ENCODE measurements at places on chromosomes 7 and 10.

GRCh38 chr7:27191161-27191731 lies 6.2 kb upstream of the HOXA11 start:
- DNase-seq, result no peak

DNA sequence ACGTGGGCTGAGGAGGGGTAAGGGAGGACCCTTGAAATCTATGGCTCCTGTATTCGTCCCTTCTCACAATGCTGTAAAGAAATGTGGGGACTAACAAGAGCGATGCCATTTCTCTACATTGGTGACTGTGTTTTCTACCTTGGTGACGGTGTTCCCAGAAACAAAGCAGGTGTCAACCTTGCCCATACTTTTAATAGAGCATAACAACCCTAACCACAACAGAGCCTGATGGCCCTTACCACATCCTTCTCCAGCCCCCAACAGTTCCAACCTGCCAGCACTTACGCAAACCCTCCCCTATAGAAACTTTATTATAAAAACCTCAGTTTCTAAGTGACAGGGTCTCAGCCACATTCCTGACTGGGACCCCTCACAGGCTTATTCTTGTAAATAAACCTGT lies 28.2 kb upstream of the ADCYAP1R1 start:
- no peak for DNase-seq

DNA sequence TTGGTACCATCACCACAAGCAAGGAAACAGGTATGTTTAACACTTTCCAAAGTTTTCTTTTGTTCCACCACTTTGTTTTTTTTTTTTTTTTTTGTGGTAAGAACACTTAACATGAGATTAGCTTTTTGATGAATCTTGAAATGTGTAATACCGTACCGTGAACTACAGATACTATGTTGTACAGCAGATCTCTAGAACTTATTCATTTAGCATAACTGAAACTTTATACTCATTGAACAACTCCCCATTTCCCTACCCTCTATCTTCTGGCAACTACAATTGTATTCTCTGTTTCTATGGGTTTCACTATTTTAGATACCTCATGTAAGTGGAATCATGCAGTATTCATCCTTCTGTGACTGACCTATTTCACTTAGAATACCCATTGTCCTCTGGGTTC lies 162.7 kb upstream of the ITGB1 start:
- no peak for DNase-seq

DNA sequence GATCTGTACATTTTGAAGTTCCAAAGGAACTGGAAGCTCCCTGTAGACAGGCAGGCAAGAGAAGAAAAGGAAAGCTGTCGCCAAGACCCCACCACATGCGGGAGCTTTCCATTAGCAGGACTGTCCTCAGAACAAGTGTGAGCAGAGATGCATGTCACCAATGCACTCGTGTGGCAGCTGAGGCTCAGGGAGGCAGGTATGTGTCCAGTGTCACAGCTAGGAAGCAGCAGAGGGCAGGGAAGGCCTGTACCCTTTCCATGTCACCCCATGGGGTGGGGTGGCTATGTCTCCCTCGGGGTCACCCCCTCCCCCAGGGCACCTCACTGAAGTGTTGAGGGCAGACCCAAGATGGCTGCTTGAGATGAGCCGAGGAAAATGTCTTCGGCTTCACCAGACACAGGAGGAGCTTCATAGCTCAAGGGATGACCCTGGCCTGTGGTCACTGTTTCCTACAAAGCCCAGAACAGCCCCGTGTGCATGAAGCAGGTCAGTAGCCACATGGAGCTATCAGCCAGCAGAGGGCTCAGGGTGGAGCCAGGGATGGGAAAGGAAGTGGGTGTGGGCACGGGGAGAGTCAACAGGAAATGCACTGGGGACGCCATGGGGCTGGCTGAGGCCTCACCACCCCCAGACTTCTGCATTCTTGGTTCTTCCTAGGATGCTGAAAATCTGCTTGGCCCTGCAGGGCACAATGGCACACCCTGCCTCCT lies 96.6 kb downstream of the FAM53B start:
- DNase-seq, result peak; percentile 69

GRCh38 chr10:3031490-3031889 lies 35.9 kb upstream of the PFKP start:
- no peak for DNase-seq

DNA sequence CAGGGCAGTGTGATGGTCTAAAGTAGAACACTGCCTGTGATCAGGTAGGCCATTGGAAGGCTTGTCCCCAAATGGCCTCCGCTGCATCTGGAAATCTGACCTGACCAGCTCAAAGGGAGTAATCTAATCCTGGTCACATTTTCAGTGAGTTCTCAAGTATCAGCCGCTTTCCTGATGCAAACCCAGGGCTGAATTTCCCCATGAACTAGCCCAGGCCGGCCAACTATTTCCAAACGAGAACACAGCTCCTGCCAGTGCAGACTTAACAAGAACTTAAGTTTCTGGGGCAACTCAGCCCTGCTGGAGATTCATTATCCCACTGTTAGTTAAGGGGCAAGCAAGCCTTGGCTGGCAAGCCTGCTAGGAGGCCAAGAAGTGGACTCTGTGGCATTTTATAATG lies 59.6 kb upstream of the FAM180A start:
- DNase-seq, result no peak

DNA sequence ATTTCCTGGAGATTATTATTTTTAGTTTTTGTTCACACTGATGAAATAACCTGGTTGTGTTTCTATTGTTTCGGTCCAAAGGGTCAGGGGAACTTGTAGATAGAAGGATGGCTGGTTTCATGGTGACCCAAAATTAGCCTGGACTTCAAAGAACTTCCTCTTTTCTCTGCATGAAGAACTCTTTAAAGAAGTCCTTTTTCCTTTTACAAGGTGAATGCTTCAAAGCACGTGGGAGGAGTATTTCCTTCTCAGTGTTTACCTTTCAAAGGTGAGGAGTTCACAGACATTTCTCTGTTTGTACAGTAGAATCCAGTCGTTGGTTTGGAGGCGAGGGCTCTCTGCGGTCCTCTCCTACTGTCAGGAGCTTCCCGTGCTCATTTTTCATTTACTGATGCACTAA lies 561.7 kb downstream of the GATA3 start:
- no peak for DNase-seq

DNA sequence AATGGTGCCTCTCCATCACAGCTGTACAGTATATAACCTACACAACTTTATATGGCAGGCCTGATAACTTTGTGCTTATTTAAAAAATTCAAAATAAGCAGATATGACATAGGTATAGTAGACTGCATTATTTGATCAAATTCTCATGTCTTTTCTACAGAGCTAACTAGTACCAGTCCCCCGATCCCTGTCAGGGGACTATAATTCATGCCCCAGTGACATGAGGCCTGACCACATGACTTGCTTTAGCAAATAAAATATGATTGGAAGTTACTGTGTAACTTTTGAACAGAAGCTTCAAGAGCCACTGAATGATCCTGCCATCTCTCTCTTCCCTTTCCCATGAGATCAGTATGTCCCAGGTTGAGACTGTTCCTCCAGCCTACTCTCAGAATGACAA lies 49.2 kb upstream of the WNT2 start:
- DNase-seq, result no peak

- DNase-seq, result peak; percentile 44
Measured at GRCh38 chr7:35036361-35037171, 719 bp downstream of the DPY19L1 start.

- no peak for DNase-seq
Measured at GRCh38 chr10:34800624-34801023, 14.5 kb downstream of the PARD3 start.

DNA sequence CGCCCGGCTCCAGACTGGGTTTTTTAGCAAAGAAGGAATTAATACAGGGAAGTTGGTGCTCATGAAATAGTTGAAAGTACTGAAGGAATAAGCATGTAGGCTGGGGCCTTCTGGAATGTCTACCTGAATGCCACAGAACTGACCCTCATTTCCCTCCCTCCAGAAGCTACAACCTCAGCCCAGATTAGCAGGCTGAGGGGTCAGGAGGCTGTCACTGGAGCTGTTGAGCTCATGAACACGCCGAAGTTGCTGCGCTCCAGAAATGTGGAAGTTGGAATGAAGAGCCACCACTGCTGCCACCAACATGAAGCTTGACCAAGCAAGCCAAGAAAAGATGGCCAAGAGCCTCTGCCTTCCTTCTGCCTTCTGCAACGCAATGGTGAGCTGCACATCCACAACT lies 52.2 kb upstream of the KMT2E start:
- DNase-seq, result no peak

GRCh38 chr10:48455055-48455391 lies 148.5 kb downstream of the MAPK8 start:
- DNase-seq, result no peak

DNA sequence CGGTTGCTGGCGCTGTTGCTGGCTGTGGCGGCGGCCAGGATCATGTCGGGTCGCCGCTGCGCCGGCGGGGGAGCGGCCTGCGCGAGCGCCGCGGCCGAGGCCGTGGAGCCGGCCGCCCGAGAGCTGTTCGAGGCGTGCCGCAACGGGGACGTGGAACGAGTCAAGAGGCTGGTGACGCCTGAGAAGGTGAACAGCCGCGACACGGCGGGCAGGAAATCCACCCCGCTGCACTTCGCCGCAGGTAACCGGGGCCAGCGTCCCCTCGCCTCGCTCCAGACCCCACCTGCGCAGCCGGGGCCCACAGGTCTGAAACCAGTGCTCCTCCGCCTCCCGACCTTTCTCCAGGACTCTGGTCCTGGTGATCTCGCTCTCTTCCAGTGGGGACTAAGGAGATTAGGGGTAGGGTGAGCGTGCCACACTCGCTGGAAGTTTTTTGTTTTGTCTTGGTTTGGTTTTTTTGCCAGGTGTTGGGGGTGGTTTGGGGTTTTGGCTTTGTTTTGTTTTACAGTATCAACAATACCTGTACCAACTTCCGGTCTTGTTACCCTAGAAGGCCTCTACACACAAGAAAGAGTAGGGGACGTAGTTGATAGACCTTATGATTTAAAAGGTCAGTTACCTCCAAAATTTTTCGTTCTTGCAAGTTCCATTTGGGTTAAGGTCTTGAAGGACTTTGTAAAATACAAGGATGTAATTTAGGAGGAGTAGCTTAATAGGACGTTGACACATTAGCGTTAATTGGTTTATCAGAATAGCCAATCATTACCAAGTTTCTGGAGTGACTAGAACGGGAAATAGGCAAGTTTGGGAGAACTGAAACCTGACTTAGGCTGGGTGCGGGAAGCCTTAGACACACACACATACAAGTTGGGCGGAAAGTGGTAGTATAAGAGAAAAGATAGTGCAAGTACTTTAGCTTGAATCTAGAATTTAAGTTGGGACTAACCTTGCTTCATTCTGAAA lies 704 bp downstream of the TNKS2 start:
- peak; percentile 49 for DNase-seq

- DNase-seq, result peak; percentile 21
Measured at GRCh38 chr10:11610826-11611247, 613 bp downstream of the USP6NL start.

DNA sequence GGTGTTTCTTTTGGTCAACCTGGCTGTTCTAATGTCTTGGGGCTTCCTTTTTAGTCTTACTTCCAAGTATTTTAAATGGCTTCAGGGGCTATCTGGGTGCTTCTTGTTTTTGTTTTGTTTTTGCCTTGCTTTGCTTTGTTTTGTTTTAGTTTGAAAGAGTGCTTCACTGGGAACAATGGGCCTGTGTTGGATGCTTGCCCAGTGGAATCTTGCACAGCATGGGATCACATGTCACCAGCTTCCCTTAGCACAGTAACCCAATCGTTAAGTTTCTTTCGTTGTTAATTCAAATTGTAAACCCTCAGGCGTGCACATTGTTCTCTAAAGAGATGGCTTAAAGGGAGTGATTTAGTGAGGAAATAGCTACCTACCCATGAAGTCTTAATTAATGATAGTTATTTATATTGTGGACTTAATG lies 8.9 kb downstream of the COL17A1 start:
- DNase-seq, result no peak

- DNase-seq, result no peak
Measured at GRCh38 chr7:142645777-142646176, 103.5 kb upstream of the PRSS1 start.

DNA sequence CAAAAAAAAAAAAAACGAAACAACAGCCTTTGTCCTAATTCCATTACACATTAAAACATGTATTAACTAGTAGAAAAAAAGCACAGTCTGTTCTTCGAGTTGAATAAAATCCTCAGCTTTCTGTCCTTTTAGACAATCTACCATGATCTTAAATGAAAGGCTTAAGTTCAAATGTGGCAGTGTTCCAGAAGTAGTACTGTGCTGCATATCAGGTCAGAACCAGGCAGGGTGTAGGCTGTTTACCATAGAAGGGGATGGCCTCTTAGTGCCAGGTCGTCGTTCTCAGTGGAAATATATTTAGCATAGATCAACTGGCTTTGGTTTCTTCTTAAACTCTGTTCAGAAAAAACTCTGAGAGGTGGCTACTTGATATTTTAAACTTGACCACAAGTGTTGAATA lies 612.0 kb downstream of the CNTNAP2 start:
- DNase-seq, result no peak

- no peak for DNase-seq
Measured at GRCh38 chr10:79282388-79282787, 64.9 kb upstream of the PPIF start.

DNA sequence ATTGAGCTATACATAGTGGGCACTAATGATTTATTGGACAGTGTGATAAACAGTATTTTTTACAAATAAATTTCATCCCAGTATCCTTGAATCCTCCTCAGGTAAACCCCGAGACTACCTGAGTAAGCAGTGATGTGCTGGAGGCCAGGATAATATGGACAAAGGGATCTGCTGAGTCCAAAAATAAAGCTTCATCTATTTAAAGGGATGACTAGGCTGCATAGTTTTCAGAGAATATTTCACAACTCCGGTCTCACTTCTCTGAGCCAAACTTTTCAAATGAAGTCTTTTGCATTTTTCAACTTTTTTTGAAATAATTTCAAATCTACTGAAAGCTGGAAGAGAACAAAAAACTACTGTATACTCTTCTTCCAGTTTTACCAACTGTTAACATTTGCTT lies 2.5 kb downstream of the ACTR3B start:
- no peak for DNase-seq

DNA sequence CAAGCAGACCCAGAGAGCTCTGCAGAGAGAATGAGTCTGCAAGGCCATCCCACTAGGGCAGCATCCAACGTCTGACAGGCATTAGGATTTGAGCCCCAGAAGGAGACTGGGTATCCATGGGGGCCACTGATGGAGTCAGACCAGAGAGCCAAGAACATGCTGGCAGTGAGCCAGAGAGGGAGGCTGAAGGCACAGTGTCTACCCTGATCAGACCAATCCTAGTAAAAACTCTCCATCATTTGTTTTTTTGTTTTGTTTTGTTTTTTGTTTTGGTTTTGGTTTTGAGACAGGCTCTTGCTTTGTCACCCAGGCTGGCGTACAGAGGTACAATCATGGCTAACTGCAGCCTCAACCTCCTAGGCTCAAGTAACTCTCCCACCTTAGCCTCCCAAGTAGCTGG lies 133.1 kb upstream of the LYZL2 start:
- no peak for DNase-seq
